Stimulated activated CD4-positive, alpha-beta T cell treated with anti-CD3 and anti-CD28 coated beads, Interleukin-1b, Interleukin-23, amount 100 ng/mL, for 24 hours (primary cell): ENCODE measurements at places on chromosomes 4 and X.

- no peak for DNase-seq
Measured at GRCh38 chrX:56343664-56344063, 111.5 kb downstream of the KLF8 start.

DNA sequence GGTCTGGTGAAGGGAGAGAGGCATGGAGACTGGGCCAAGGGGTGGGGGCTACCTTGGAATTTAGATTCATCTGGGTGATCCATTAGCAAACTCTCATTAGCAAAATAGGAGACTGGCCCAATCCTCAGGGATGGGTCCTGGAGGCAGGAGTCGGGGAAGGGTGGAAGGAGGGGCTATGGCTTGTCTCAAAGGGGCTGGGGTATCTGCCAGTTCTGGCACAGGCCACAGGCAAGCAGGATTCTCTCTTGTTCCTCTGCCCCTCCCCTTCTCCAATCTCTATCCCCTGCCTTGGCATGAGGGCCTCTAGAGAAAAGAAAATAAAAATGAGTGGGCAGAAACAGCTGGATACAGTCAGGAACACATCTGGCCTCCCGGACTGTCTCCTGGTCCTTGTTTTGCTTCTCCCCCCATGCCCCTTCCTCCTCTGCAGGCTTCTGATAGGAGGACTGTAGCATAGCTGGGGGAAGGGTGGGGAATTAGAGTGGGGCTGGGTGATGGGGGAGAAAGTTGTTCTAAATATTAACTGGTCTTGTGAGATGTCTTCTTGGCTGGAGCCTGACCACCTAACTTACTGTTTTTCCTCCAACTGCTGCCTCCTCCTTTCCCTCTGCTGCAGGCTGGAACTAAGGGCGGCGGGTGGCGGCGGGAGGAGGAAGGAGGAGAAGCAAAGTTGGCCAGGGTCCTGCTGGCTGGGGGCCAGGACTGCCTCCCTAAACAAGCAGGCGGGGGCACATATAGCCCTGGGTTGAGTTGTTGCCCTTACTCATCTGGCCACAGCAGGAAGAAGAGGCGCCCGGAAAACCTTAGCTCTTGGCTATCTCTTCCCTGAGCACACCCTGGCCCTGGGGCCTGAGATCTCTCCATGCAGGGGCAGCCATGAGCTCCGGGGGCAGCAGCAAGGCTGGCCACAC is 53.3 kb upstream of the LAS1L start:
- no peak for DNase-seq

GRCh38 chrX:113962343-113962742 is 621.5 kb upstream of the HTR2C start:
- DNase-seq, result no peak

- DNase-seq, result no peak
Measured at GRCh38 chrX:107146670-107147069, 28.0 kb upstream of the RBM41 start.

- DNase-seq, result no peak
Measured at GRCh38 chr4:34039766-34040165, 2204.5 kb downstream of the ARAP2 start.

GRCh38 chrX:139543920-139544319 is 13.4 kb downstream of the F9 start:
- DNase-seq, result no peak

GRCh38 chr4:57403591-57403990 is 293.4 kb upstream of the IGFBP7 start:
- no peak for DNase-seq

DNA sequence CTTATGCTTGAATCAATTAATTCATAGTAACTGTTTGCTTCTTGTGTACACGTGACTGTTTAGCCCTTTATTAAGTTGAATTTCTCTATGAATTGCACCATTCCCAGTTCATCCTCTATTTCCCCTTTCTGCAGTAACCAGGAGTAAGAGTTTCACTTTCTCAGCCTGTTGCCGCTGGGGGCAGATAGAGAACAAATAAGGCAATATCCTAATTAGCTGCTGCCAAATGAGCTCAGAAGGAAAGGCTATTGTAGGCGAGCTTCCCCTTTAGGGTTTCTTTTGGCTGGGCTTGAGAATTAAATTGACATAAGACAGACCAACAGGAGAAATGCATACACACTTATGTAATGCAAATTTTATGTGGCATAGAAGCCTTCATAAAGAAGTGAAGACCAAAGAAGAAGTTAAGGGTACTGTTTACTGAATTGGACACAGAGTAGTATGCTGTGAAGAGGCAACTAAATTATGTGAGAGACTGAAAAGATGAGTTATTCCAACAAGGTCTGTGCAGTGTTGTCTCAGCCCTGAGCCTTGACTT is 1594.7 kb downstream of the TECRL start:
- DNase-seq, result no peak

- no peak for DNase-seq
Measured at GRCh38 chr4:150668824-150669223, 86.9 kb downstream of the MAB21L2 start.

- no peak for DNase-seq
Measured at GRCh38 chrX:130034178-130034577, 51.7 kb downstream of the BCORL1 start.

GRCh38 chrX:47991263-47992094 is 12.3 kb downstream of the ZNF182 start:
- no peak for DNase-seq
